H9 (cell line): ENCODE measurements at places on chromosomes 16 and 17. TPM values are rescaled to one million over a fixed set of nuclear protein-coding genes. Genes with fewer than 3 reads are reported as not detected.

GRCh38 chr16:35196313-35196712 is 1736.9 kb downstream of the TP53TG3F start:
- no peak overlapping the region for H3K4me3 ChIP-seq
- no peaks in the 10 kb centered on the region for H3K4me1 ChIP-seq
- no peak for DNase-seq
- peaks cover 2% of the 10 kb centered on the region for H3K36me3 ChIP-seq
- H3K27me3 ChIP-seq: no peaks in the 10 kb centered on the region

Gene OTOP3
- not detected in 2 replicates for total RNA-seq

DNA sequence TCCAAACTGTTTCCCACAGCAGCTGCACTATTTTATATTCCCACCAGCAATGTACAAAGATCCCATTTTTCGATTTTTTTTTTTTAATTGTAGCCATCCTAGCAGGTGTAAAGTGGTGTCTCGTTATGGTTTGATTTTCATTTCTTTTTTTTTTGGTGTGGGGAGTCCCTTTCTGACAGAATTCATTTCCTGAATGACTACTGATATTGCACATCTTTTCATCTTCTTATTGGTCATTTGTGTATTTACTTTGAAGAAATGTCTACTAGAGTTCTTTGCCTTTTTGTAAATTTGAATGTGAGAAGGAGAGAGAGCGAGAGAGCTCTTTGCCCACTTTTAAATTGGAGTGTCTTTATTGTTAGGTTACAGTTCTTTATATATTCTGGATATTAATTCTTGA is 14.0 kb downstream of the CYB5B start:
- H3K4me1 ChIP-seq: no peaks in the 10 kb centered on the region
- H3K27me3 ChIP-seq: no peaks in the 10 kb centered on the region
- H3K4me3 ChIP-seq: no peak overlapping the region
- no peak for DNase-seq

- no peaks in the 10 kb centered on the region for H3K27me3 ChIP-seq
- no peaks in the 10 kb centered on the region; the same call in 1 of the 3 replicates for H3K36me3 ChIP-seq
- no peak for DNase-seq
Measured at GRCh38 chr17:77144227-77144626, 3.5 kb downstream of the SEC14L1 start.

GRCh38 chr17:79255926-79256585 is 181.4 kb downstream of the ENGASE start:
- no peak overlapping the region for H3K27ac ChIP-seq
- DNase-seq: no peak
- H3K27me3 ChIP-seq: no peaks in the 10 kb centered on the region; the same call in 1 of the 2 replicates
- H3K36me3 ChIP-seq: no peaks in the 10 kb centered on the region
- H3K4me3 ChIP-seq: no peak overlapping the region
- H3K4me1 ChIP-seq: no peaks in the 10 kb centered on the region; the same call in 1 of the 2 replicates

GRCh38 chr17:76784926-76785325 is 47.0 kb downstream of the MFSD11 start:
- no peaks in the 10 kb centered on the region for H3K4me1 ChIP-seq
- H3K27ac ChIP-seq: no peak overlapping the region
- H3K4me3 ChIP-seq: no peak overlapping the region
- no peaks in the 10 kb centered on the region for H3K27me3 ChIP-seq
- H3K36me3 ChIP-seq: no peaks in the 10 kb centered on the region

Gene ADAMTS18
- 0.07 and 0.09 TPM in 2 replicates for total RNA-seq

DNA sequence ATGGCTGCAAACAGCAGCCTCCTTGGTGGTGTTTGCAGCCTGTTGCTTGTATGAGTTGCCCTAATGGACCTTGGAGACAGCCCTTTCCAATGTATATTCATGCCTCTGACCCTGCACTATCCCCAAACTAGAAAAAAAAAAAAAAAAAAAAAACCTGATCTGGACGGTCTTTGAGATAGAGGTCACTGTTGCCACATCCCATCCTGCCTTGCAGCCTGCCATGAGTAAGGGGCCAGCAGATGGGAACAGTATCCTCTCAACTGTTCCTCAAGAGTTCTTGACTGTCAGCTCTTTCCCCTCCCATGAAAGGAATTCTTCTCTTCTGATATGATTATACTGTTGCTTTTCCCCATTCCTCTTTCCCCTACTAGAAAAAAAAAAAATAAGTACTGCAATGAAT is 152.4 kb downstream of the SSH2 start:
- no peak overlapping the region for H3K4me3 ChIP-seq
- H3K27me3 ChIP-seq: no peaks in the 10 kb centered on the region

Gene EXOSC6
- total RNA-seq: 39.2 and 41.6 TPM in 2 replicates

Gene HOXB9
- total RNA-seq: not detected in 2 replicates

DNA sequence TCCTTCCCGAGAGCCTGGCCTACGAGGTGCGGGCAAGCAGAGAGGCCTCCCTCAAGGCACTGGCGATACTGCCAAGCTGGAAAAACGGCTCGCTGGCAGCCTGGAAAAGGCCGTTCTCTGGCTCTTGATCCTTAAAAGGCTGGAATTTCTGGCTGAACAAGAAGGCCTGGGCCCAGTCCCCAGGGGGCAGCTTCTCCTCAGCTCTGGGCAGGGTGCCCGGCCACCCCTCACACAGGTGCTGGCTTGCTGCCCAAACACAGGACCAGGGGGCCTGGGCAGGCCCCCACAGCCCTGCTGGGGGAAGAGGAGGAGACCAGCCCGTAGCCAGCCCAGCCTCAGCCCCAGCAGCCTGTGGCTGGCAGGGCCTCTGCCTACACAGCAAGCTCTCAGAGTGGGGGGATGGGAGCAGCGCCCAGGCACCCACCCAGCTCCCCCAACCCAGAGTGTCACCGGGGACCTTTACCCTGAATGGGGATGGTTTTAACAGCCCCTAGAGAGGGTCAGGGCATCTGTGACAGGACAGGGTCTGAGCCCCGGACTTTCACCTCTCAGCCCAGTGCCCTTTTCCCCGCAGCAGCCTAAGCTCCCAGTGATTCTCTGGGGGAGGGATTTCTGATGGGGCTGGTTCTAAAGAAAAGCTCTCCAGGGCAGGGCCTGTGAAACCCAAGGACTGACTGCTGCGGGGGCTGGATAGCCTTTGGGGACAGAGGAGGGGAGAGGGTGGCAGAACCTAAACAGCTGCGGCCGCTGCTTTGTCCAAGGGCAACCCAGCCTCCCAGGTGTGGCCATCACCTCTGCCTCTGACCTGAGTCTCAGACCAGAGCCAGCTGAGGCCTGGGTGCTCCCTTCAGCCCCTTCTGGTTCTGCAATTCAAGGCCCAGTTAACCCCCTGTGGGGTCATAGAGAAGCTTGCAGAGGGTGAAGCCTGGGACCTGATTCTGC is 38.6 kb upstream of the TOB1 start:
- H3K4me1 ChIP-seq: peaks cover 18% of the 10 kb centered on the region
- H3K27me3 ChIP-seq: no peaks in the 10 kb centered on the region
- H3K4me3 ChIP-seq: no peak overlapping the region
- no peaks in the 10 kb centered on the region for H3K36me3 ChIP-seq
- H3K27ac ChIP-seq: no peak overlapping the region
- DNase-seq: no peak

DNA sequence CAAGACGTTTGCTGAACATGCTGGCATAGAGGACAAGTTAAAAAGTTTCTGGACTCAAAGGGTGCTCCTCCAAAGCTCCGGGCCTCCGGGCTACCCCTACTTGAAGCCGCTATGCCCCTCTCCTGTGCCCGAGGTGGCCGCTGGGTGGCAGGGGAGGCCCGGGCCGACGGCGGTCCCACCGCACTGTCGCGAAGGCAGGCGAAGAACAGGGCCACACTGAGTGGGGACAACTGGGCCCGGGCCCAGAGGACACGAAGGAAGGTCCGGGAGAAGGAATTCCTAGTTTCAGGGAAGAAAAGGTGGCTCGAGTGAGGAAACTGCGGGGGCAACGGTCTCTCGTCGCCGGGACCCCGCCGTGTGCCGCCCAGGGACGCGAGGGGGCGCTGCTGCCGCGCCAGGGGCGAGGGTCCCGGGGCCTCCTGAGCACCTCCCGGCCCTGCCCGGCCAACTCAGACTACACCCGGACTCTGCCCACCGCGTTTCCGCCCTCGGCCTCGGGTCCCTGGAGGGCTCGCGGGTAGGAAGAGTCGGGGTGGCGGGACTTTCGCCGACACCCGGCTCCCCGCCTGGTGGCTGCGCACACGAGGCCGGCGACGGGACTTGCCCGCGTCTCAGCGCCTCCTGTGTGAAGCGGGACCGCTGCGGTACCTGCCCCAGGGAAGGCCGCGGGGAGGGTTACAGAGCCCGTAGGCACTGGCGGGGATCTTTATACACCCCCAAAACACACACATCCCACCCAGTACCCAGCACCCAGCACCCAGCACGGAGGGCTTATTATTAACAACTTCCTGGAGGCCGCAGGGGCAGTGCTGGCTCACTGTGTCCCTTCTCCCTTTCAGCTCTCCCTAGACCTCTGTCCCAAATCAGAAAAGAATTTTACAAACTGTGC is 772 bp upstream of the CHCT1 start:
- H3K4me1 ChIP-seq: no peaks in the 10 kb centered on the region; the same call in 1 of the 2 replicates
- peak; percentile 87 for DNase-seq
- H3K27ac ChIP-seq: no peak overlapping the region
- H3K4me3 ChIP-seq: peak overlapping the region; percentile 77

DNA sequence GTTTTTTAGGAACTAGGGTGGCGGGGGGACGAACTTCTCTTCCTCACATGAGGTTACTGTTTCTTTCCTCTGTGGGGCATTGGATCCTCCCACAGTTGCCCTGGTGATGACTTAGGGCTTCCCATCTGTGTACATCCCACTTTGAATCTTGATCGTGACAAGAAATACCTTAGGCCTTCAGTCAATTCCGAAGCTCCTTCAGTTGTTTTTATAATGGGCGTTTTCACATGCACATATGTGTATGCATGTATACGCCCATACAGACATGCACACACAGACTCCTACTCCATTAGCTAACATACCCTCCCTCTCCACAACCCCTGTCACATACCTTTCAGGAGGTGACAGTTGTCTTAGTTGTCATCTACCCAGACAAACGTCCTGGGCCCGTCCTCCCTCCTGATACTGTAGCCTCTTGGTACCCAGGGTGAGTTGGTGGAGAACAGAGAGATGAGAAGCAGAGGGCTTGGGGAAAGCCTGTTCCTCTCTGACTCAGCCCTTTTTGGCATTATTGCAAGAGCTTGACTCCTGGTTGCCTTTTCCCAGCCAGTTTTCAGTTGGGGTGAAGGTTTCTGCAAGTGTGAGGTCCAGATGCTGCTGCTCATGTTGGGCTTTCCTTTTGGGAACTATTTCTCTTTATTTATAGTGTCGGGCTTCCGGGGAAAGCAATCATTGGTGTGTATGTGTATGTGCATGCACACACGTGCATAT is 2.2 kb upstream of the AOC2 start:
- peaks cover 86% of the 10 kb centered on the region for H3K36me3 ChIP-seq
- no peak overlapping the region for H3K27ac ChIP-seq
- H3K4me3 ChIP-seq: no peak overlapping the region
- no peaks in the 10 kb centered on the region for H3K27me3 ChIP-seq

GRCh38 chr17:50169121-50169764 is 3.4 kb downstream of the SGCA start:
- no peak overlapping the region for H3K27ac ChIP-seq
- DNase-seq: peak; percentile 91
- no peaks in the 10 kb centered on the region for H3K27me3 ChIP-seq
- H3K36me3 ChIP-seq: no peaks in the 10 kb centered on the region

- no peaks in the 10 kb centered on the region for H3K36me3 ChIP-seq
- H3K27me3 ChIP-seq: no peaks in the 10 kb centered on the region
- H3K4me3 ChIP-seq: peak overlapping the region; percentile 96
- peak overlapping the region; percentile 68 for H3K27ac ChIP-seq
- no peaks in the 10 kb centered on the region for H3K4me1 ChIP-seq
Measured at GRCh38 chr17:60599220-60599619, 773 bp upstream of the PPM1D start.

DNA sequence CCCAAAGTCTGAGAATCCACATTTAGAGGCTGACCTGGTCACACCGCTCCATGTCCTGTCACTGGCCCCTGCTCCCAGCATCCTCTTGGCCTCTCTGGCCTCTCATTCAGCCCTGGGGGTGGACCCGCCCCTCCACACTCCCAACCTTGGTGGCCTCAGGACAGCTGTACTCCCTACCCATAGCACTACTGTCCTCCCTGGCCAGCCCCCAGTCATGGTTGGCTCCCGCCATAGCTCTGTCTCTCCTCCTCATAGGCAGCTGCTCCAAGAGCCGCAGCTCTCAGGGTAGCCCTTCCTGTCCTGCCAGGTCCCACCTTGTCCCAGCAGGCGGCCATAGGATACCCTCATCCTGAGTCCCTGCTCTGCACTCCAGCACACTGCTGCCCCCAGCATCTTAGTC is 38.0 kb upstream of the PHB1 start:
- H3K4me3 ChIP-seq: no peak overlapping the region
- no peaks in the 10 kb centered on the region; the same call in 1 of the 2 replicates for H3K27me3 ChIP-seq

DNA sequence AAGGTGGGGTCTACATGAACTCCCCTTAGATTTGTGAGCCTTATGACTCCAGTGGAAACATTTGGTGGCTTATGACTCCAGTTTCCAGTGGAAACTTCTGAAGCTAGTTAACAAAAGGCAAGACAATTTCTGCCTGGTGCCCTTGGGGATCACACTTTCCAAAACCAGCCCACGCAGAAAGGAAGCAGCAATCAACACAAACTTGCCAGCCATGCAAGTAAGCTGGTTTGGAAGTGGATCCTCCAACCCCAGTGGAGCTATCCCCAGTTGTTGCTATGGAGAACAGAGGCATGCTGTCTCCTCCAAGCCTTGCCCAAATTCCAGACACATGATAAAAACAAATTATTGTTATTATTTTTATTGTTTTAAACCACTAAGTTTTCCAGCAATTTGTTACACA is 130.9 kb downstream of the CDH11 start:
- no peaks in the 10 kb centered on the region for H3K36me3 ChIP-seq
- H3K4me3 ChIP-seq: no peak overlapping the region
- no peak overlapping the region for H3K27ac ChIP-seq
- no peaks in the 10 kb centered on the region for H3K27me3 ChIP-seq
- no peaks in the 10 kb centered on the region for H3K4me1 ChIP-seq

DNA sequence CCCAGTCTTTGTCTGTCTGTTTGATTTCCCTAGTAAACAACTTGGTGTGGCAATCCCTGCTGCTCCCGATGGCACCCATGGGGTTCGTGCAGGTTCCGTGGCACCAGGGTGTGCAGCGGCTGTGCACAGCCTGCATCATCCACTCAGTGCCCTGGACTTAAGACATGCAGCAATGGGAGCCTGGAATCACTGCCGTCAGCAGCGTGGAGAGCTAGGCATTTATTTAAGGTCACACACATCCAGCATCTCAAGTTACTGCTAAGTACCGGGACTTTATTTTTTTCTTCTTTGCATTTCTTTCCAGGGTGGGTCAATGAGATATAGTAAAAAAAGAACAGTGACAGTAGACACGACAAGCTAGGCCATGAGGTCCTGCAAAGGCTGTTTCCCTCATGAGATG is 2.8 kb downstream of the DHRS7C start:
- H3K4me3 ChIP-seq: no peak overlapping the region
- no peaks in the 10 kb centered on the region for H3K36me3 ChIP-seq
- DNase-seq: no peak
- H3K27ac ChIP-seq: no peak overlapping the region
- H3K4me1 ChIP-seq: no peaks in the 10 kb centered on the region

Gene ZNF423
- 51.5 and 54.0 TPM in 2 replicates for total RNA-seq

DNA sequence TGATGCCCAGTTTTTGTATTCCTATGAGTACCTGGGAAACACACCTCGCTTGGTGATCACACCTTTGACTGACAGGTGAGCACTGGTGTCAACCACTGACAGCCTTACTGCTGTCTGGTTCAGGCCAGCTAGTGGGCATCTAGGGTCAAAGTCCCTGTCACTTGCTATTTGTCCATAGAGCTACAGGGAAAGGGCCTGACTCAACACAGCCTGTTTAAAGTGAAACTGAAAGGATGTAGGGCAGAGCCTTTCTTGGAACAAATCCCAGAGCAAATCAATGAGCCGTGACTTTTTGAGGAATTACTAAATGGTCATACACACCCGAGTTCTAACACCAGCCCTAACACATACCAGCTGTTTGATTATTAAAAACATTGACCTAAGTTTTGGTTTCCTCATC is 106.8 kb downstream of the DNAH9 start:
- no peaks in the 10 kb centered on the region for H3K27me3 ChIP-seq
- DNase-seq: no peak
- H3K4me1 ChIP-seq: peaks cover 4% of the 10 kb centered on the region; the same call in 1 of the 2 replicates
- no peak overlapping the region for H3K27ac ChIP-seq
- H3K36me3 ChIP-seq: no peaks in the 10 kb centered on the region
- no peak overlapping the region for H3K4me3 ChIP-seq
